ENCODE measurements at places on chromosomes 4 and X.

DNA sequence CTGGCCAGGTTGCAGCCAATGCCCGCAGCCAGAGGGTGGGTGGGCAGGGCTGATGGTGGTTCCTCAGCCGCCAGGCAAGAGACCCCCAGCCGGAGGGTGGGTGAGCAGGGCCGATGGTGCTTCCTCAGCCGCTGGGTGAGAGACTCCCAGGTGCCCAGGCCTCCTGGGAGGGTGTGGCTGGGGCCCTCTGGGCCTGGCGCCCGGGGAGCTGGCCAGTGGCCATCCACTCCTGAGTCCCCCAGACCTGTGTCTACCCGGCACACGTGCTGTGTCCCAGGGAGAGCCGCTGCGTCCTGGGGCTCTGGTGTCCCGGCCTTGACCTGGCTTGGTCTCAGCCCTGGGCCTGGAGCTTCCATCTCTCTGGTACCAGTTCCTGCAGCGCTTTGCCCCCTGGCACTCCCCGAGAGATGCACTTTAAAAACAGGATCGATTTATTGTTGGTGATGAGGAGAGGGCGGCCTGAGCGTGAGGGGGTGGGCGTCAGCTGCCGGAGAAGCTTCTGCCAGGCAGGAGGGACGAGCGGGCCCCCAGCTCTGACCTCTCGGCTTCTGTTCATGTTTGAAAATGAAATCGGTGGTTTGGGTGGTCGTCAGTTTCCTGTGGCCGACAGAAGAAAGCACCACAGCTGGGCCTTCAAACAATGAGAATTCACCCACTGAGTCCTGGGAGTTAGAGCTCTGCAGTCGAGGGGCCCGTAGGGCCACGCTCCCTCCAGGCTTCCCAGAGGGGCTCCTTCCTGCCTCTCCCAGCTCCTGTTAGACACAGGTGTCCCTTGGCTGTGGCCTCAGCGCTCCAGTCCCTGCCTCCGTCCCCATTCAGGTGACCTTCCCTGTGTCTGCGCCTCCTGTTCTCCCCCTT, 6.5 kb downstream of the DOK7 start:
- no peak for DNase-seq

DNA sequence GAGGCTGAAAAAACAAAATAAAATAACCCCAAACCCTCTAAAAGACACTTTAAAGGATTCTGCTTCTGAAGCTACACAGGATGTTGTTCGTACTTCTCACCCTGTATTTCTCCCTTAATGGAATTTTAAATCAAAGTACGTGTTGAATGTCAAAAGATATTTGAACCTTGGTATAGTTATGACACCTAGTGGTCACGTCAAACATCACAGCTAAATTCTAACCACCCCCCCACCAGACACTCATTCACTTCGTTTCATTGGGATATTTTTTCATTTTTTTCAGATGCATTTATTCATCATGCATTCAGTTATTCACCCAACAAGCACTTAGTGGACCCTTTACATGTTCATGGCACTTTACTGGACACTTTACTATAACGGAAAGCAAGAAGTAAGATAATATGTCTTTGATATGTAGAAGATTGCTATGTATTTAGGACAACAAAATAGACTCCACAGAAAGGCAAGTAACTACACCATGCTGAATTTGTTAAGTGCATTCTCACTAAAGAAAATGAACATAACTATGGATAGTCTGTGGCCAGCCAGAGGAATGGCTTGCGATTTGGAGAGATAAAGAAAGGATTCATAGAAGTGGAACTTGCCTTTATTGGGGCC, 62.5 kb upstream of the GPR174 start:
- DNase-seq, result peak; percentile 48

GRCh38 chr4:139152249-139152648, 24.8 kb downstream of the ELF2 start:
- no peak for DNase-seq

DNA sequence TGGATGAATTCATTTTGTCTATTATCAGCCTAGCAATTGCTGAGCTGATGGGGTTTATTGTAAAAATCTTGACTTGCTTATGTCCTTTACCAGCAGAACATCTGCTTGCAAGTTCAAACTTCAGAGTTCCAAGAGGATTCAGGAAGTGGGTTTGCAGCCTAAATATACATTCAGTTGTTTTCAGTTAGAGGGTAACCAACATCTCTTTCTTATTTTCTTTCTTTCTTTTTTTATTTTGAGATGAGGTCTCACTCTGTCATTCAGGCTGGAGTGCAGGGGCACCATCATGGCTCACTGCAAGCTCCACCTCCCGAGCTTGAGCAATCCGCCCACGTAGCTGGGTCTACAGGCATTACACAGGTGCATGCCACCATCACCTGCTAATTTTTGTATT, 31.4 kb upstream of the FHL1 start:
- DNase-seq, result no peak

GRCh38 chr4:80073473-80074008, 512 bp upstream of the ANTXR2 start:
- DNase-seq, result peak; percentile 63

DNA sequence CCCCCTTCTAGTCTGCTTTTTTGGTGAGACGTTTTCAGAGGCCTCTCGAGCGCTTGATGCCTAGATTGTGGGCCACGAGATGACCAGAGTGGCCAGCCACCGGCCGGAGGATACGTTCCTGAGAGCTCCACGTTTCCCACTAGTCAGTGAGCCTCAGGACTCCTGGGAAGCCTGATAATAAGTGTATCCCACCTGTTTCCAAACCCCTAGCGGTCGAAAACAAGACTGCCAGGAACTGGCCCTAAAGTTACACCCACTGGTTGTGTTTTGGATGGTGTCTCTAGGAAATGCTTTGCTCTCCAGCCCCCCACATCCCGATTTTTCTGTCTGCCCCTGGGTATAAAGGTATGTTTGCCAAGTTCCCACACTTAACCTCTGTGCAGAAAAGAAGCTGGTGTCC, 4.6 kb upstream of the RS1 start:
- no peak for DNase-seq

DNA sequence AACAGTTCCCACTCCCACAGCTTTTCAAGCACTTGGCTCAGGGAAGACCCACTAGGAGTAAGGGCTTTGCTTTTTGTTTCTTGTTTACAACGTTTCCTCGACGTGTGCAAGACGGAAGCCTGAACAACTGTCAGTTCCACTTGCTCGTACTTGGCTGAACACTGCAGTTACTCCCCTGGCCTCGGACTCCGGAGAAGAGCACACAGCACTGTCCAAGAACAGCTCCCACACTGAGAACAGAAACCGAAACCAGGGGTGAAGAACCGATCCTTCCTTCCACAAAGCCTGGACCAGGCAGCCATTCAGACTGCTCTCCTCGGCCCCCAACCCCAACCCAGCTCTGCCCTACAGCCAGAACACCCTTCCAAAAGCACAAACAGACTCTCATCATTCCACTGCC, 25.5 kb downstream of the IRF2 start:
- DNase-seq, result no peak

GRCh38 chr4:143095447-143095846, 89.3 kb upstream of the USP38 start:
- no peak for DNase-seq

- no peak for DNase-seq
Measured at GRCh38 chrX:144494074-144494473, 610.2 kb downstream of the UBE2NL start.

DNA sequence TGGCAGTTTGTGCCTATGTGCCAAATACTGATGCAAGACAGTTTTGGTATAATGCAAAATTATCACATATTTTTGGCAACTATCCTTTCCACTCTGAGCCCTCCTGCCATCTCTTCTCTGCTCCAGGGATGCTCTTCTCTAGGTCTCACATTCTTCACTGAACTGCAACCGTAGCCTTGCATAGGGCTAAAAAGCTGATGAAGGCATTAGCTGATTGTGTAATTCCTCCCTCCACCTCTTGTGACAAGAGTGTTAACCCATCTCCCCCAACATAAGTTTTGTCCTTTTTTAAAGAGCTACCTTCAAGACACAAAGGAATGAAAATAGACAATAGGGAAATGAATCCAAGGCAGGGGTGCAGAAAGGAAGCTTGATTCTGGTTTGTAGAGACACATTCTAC, 33.1 kb upstream of the ANK2 start:
- DNase-seq, result no peak

DNA sequence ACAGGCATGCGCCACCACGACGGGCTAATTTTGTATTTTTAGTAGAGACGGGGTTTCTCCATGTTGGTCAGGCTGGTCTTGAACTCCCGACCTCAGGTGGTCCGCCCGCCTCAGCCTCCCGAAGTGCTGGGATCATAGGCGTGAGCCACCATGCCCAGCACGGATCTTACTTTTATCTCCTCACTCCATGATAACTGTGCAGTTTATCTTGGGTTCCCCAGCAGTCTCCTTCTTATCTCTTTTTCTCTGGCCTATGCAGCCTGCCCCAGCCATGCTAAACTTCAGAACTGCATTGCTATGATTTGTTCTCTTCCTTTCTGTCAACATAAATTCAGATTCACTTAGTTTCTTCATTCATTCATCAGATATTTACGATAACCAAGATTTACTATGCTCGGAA, 22.4 kb downstream of the PAGE1 start:
- no peak for DNase-seq

DNA sequence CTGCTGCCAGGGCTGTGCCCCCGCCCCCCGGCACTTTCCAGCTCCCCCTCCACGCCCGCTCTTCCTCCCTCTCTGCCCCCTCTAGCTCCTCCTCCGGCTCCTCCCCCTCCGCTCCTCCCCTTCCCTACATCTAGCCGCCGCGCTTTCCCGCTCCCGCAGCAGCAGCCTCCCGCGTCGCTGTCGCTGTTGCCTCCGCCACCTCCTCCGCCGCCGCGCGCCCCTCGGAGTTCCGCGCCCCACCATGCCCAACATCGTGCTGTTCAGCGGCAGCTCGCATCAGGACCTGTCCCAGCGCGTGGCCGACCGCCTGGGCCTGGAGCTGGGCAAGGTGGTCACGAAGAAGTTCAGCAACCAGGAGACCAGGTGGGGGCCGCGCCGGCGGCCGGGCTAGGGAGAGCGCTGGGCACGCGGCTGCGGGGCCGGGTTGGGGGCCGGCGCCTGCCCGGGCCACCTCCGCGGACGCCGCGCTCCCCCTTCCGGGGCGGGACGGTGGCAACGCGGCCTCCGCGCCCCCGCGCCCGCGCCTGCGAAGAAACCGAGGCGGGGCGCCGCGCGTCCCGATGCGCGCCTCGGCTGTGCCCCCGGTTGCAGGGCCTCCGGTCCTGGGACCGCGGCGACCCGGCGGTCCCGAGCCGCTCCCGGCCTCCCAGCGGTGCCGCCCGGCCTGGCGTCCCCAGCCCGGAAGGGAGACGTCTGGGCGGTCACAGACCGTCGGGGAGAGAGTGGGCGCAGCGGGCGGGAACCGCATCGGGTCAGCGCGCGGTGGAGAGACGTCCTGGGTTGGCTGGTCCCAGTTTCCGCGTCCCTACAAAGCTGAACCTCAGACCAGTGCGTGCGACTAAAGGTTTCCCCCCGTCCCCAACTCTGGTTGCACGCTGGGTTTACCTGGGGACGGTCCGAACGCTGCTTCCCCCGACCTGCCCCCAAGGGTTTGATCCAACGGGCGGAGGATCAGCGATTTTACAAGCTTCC, at the start of gene PRPS2:
TSS of gene PRPS2 (plus strand) at position 156 of the 972 bp plus-strand sequence. CDS start at position 242, 86 bp downstream.
- peak; percentile 85 for DNase-seq

- DNase-seq, result no peak
Measured at GRCh38 chrX:76931518-76931917, 504.0 kb downstream of the MAGEE1 start.

DNA sequence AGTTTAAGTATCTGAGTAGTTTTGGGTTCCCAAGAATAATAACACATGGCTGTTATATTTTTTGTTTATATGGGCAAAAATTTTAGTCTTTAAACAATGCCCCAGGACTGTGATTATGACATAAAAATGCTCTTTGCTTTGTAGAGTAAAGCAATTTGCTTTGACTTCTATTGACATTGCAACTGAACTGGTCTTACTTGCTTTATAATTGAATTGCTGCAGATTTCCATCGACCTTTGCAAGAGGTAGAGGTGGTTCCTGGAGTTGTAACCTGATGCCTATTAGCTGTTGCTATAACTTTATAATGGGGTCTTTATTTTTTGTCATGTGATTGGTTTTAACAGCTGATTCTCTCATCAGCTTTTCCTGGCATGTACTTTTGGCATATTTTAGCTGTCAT, 302.9 kb downstream of the ARHGAP10 start:
- DNase-seq, result no peak

- DNase-seq, result no peak
Measured at GRCh38 chrX:150047818-150048217, 109.5 kb upstream of the EOLA2 start.

DNA sequence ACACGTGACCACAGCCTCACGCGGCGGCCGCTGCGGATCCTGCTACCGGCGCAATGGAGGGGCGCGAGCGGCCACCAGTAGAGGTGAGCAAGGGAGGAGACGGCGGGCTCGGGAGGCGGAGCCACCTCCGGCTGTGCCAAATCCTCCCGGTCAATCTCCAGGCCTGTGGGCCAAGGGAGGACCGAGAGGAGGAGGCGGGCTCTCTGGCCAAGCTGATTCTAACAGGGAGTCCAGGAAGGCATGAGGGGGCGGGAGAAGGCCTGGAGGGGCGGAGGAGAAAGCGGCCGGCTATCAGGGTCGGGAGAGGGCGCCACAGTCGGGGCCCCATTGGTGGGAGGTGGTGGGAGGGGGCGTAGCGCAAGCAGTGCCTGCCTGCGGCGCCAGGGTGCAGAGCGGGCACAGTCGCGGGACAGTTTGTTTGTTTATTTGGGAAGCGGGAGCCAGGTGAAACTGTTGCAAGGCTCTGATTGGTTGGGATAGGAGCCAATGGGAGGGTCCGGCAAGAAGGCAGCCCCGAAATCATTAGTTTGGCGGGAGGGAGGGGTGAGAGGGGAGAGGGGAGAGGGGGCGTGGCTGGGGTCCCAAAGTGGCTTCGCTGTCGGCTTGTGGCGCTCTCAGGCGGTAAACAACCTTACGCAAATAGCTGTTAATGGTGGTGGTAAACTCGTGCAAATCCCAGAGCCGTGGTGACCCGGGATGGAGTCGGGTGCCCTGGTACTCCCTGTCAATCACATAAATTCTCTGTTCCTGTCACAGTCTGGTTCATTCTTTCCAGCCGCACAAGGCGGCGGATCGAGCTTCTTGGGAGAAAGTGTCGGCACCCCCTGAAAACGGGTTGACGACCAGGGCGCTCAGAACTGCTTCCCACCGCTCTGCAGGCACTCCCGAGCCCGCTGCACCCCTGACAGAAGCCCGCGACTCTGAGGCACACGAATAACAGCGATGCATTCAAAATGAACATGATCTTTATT, at the start of gene IRS4:
TSS of gene IRS4 (minus strand) at position 55 of the 971 bp plus-strand sequence.
- no peak for DNase-seq

DNA sequence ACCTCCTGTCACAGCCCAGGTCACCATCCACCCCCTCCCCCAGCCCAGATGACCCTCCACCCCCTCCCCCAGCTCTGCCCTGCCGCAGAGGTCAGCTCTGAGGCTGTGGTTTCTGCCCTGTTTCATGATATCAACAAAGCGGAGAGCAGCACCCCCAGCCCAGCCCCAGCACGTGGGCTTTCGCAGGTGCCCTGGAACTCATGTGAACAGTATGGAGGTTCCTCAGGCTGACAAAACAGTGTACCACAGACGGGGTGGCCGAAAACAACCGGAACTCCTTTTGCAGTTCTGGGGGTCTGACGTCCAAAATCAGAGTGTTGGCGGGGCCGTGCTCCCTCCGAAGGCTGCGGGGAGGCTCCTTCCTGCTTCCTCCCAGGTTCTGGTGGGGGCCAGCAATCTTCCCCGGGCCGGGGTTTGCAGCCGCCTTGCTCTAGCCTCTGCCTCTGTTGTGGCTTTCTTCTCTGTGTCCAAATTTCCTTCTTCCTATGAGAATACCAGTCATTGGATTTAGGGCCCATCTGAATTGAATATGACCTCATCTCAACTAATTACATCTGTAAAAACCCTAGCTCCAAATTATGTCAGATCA, 7.9 kb upstream of the PSAPL1 start:
- DNase-seq, result no peak

Measured in CD4-positive, alpha-beta T cell treated with Interleukin-17A for 4 hours (primary cell).